ENCODE measurements at places on chromosomes 5 and 9.

GRCh38 chr5:56148453-56148971, 84.6 kb downstream of the ANKRD55 start:
- DNase-seq, result peak; percentile 42

- no peak for DNase-seq
Observed at GRCh38 chr5:169150108-169150507, 150.8 kb downstream of the SLIT3 start.

GRCh38 chr5:107428303-107428813, 242.4 kb downstream of the EFNA5 start:
- DNase-seq, result no peak

DNA sequence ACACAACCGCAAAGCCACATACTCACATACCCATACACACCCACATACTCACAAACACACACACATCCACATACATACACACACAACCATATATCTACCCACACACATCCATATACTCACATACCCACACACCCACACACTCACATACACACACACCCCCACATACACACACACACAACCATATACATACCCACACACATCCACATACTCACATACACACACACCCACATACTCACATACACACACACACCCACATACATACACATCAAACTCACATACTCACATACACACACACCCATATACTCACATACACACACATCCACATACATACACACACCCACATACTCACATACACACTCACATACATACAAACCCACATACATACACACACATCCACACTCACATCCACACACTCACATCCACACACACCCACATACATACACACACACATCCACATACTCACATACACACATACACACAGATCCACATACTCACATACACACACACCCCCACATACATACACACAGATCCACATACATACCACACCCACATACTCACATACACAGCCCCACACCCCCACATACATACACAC, 220.0 kb downstream of the ADAMTS12 start:
- DNase-seq, result no peak

- no peak for DNase-seq
Observed at GRCh38 chr5:176737746-176738636, 72.4 kb upstream of the UNC5A start.

GRCh38 chr9:129185991-129186390, 7.9 kb upstream of the IER5L start:
- no peak for DNase-seq

GRCh38 chr9:77954013-77954665, 77.5 kb downstream of the GNAQ start:
- no peak for DNase-seq

- no peak for DNase-seq
Observed at GRCh38 chr9:129135476-129135875, 24.3 kb downstream of the PTPA start.

DNA sequence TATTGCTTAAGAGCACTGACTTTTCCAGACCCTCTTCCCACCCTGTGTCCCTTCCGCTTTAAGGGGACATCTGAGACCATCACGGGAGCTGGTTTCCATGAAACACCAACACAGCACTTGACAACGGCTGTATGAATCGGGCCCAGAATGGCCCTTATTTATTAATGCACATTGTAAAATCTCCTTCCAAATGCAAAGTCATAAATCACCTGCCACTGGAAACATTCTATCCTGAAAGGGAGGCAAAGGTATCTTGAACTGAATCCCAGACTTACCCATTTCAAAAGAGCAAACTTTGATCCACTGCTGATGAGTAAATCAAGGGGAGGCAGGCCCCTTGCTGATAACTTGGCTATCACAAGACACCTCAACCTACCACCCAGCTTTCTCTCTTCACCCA, 37.4 kb downstream of the SHB start:
- no peak for DNase-seq

DNA sequence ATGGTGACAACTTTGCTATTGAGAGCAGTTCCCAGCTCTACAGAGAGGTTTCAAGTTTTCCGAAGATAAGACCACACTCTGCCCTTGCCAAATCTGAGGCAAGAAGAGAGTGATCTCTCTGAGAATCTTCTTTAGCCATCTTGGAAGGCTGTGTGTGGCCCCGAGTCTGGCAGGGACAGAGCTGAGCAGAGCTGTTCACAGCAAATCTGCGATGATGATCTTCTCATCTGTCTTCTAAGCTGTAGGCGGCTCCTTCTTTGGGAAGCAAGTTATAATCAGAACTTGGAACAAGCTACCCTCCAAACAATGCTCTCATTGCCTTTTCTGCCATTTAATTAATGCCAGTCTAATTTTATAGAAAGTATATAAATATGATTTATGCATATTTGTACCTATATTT, 379.0 kb upstream of the MEF2C start:
- no peak for DNase-seq

DNA sequence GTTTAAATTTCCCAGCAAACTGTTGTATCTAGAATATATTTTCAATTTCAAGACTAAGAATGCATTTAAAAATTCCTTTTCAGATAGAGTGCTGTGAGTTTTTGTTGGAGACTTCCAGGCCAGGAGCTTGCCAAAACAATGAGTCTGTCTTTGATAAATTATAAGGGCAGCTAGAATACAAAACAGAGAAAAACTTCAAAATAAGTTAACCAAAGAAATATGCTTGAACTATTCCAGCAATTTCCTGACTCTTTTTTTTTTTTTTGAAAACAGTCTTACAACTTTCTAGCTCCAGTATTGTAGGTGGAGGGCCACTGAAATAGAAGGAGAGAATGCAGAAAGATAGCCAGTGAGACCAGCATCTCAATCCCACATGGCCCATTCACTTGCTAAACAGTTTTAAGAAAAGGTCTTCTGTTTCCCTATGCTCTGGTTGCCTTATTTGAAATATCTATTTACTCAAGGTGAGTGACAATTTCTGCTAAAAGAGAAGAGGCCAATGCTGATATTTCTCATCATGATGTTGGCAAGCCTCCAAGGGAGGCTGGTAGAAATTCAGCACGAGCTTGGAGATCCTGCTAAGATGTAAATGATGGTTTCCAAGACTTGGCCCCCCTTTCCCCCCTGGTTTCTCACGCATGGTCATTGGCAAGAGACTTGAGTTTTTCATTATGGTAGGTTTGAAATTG, 103.2 kb downstream of the USP20 start:
- no peak for DNase-seq

- DNase-seq, result no peak
Observed at GRCh38 chr5:135602882-135603721, 24.3 kb upstream of the CXCL14 start.

DNA sequence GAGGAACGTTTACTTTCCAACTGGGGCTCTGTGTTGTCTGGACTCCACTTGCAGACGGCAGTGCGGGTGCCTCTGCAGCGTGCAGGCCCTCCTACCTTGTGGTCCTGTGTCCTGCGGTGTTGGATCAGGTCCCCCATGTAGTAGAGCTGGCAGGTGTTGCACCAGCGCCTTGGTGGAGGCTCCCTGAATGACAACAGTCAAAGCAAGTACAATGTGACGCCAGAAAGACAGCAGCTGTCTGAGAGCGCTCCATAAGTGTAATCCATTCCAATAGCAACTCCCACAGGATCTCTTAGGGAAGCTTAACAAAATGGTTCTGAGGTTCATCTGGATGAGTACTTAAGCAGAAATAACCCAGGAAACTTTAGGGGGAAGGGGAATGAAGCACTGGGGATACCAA, 9.9 kb downstream of the BBLN start:
- no peak for DNase-seq

DNA sequence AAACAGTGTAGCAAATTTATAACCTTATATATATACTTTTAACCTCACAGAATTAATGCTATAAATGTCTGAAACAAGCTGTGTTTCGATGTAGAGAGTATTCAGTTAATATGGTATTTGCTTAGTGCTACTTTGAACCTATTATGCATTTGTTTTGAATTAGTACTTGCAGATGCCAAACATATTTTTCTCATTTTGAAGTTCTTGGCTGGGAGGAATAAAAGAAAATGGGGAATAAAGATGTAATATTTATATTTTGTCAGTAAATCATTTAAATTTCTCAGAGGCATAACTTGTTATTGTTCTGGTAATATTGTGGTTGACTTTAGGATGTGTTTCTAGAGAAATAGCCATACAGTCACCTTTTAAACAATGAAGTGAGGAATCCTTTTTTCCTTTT, 175.9 kb upstream of the IZUMO3 start:
- no peak for DNase-seq

DNA sequence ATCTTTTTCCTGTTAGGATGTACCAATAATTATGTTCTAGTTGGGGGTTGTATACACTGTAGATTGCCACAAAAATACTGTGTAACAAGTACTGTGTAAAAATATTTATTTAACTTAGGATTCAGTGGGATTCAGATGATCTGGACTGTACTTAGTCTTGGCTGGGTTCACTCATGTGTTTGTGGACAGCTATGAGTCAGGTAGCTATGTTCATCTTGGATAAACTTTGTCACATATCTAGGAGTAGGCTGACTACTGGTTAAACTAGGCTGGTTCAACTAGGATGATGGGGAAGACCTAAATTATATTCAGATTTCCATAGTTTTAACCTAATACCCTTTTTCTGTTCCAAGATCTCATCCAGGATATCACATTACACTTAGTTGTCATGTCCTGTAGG, 32.1 kb upstream of the TNFSF15 start:
- no peak for DNase-seq

DNA sequence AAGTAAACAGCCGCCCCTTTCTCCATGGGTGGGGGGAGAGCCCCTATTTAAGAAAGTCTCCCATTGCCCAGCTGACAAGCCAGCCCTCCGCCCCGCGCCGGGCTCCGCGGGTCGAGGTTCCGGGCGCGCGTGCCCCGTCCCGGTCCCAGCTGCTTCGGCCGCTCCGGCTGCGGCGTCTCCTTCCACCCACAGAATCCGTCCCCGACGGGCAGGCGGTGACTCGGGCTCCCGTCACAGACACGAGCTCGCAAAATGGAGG, 223 bp downstream of the NR3C1 start:
- no peak for DNase-seq

DNA sequence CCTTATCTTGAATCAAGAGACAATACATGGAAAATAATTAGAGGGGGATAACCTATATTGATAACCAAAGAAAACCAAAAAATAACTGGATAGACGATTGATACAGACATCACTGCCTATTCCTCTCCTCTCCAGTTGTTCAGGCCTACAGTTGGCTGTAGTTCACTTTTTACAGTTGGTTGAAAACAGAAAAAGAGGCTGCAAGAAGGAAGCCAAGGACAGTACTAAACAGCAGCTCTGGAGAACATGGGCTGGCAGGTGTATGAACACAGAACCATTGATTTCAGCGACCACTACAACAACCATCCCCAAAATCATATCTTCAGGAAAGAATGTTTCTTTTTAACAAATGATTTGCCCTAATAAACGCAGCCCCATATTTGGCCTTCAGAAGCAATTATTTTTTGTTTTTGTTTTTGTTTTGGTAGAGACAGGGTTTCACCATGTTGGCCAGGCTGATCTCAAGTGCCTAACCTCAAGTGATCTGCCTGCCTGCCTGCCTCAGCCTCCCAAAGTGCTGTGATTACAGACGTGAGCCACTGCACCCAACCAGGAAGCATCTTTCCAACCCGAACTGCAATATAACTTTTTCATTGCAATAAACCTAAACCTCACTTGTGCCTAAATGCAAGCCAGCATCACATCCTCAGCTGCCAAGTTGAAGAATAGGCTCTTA, 64.3 kb downstream of the MLLT3 start:
- DNase-seq, result no peak

DNA sequence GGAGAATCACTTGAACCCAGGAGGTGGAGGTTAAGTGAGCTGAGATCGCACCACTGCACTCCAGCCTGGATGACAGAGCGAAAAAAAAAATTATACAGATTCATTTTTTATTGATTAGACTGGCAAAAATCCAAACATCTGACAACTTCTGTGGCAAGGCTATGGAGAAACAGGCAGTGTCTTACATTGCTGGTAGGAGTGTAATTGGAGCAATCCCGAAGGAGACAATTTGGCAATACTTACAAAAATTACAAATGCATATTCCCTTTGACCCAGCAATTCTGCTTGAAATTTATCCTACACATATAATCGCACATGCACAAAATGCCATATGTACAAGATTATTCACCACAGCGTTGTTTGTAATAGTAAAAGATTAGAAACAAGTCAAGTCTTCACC, 86.8 kb downstream of the MAPKAP1 start:
- no peak for DNase-seq

- DNase-seq, result no peak
Observed at GRCh38 chr5:66813306-66813705, 217.1 kb downstream of the MAST4 start.

GRCh38 chr5:132422720-132423437, 53.4 kb downstream of the SLC22A5 start:
- DNase-seq, result no peak

- DNase-seq, result no peak
Observed at GRCh38 chr5:142537938-142538337, 148.0 kb downstream of the FGF1 start.

DNA sequence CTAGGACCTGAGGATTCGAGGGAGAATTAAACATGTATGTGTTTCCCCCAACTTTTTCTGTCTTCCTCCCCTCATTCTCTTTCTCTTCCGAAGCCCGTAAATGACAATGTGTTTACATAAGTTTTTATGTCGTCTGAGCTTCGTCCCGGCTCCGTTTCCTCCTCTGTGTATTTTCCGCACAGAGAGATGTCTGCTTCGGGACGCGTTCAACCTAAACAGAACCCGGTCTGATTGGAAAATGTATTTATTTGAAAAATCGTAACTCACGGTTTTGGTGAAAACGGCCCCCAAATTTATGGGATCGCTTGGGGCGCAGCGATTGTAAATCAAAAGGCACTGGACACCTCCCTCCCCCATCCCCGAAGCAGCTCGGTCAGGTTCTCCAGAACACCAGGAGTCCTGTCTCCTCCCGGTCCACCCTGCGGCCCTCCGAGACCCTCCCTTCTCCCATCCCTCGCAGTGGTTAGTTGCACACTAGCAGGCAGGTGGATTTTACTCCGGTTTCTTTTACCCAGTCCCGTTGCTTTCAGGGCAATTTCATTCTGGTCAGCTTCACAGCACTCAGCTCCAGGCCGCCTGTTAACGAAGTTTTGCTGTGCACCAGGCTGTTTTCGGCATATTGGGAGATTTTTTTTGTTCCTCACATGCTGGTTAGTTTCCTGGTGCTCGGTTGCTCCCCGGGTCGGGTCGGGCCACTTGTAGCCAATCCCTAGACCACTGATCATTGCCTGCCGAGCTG, 5.8 kb upstream of the HAND1 start:
- DNase-seq, result no peak

GRCh38 chr5:138952962-138953361, 77.8 kb upstream of the LRRTM2 start:
- DNase-seq, result no peak

DNA sequence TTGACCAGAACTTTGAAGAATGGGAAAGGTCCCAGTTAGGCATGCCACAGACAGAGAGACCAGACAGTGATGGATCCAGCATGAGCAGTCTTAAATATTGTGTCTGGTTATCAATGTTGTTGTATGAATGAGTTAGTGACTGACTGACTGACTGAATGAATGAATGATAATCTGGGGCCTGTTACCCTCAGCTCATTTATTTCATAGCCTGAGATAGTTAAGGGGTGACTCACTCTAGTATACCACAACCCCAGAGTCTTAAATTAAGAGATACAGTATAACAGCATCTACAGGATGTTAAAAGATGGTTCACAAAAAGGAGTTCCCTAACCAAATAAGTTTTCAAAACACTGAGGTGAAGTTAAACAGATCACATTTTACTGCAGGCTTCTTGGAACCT, 133.5 kb downstream of the SGCD start:
- DNase-seq, result no peak

- DNase-seq, result no peak
Observed at GRCh38 chr5:141298376-141298775, 5.5 kb downstream of the SLC25A2 start.

All from activated naive CD4-positive, alpha-beta T cell treated with anti-CD3 and anti-CD28 coated beads, Interleukin-2, amount 50 U/mL, for 16 hours (primary cell).